ENCODE measurements at places on chromosomes 16 and 17.

DNA sequence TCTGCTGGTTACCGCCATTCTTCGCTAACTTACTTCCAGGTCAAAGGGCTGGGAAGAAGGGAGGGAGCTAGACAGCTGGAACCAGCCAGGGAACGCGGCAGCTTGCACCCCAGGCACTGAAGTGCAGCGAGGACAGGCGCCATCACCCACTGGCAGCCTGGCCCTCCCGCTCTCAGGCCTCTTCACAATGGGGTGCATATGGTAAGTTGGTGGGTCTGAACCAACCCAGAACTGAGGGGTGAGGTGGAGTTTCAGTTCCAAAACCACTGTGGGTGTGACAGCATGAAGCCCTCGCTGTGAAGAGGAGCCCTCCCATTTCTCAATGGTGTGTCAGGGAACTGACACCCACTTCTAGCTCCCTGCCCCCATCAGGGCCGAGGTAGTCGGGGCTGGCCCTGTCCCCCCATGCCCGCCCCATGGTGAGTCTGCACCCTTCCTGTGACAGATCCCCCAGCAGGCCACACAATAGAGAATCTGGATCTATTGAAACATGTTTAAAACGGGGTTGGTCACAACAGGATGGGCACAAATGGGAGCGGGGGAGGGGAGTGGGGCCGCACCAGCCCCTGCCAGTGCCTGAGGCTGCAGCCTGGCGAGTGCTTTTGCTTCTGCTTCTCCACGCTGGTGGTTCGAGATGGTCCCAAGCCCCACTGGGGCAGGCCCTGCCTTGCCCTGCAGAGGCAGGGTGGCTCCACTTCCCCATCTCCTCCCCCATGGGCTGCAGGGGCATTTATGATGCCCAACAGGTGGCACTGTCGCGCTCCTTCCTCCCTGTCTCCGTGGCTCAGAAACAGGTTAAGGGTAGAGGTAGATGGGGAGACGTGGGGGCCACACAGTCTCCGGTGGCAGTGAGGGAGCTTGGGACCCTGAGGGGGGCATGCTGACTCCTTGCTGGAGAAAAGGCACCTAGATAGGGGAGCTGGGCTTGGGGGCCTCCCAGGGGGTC lies 2.3 kb downstream of the LIMD2 start:
- no peak for DNase-seq

DNA sequence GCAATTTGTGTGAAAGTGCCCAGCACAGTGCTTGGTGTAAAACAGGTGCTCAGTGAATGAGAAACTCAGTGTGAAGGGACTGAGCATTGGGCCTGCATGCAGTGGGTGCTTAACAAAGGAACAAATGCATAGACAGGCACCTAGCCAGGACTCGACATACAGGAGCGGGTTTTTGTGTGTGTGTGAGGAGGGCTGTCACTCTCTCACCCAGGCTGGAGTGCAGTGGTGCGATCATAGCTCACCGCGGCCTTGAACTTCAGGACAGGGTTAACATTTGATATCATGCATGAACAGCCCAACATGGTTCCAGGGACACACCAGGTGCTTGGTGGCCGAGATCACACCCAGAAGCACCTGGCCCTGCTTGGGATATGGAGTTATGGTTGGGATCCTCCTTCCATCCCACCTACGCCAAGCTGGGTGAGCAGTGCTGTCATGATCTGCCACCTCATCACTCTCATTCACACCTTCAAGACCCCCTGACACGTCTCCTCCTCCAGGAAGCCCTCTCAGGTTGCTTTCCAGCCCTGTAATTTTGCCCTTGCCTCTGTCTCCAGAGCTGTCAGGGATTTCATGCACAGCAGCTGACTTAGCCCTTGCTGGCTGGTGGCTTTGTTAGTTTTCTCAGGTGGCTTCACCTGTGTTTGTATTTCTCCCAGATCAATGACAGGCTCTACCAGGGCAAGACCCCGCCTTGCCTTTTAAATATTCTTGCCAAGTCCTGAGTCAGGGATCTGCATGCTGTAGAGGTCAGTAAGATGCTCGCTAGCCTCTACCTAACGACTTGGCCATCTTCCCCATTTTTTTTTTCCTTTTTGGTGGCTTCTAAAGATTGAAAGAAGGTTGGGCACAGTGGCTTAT lies 66.4 kb downstream of the OR1D5 start:
- no peak for DNase-seq

DNA sequence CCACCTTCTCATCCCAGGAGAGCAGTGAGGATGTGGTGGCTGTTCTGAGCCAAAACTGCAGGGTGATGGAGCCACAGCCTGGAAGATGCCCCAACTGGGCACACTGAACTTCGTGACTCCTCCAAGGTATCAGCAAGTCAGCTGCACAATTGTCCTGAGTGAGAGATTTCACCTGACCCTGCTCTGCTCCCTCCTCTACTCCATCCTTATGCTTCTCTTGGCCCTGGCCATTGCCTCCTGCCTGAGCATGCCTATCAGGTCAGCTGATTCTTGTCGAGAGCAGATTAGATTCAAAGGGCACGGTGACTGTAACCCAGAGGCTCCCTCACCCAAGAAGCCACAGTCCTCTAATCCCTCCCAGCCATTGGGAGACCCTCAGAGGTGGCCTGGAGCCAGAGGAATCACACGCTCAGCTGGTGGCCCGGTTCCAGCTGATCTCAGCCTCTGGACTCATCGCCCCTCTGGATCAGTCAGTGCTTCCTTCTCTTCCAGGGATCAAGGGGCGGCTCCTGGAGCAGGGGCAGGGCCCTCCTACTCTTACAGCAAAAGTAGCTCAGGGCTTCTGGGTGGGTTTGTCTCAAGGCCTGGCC lies 7.0 kb upstream of the CYB561 start:
- no peak for DNase-seq

DNA sequence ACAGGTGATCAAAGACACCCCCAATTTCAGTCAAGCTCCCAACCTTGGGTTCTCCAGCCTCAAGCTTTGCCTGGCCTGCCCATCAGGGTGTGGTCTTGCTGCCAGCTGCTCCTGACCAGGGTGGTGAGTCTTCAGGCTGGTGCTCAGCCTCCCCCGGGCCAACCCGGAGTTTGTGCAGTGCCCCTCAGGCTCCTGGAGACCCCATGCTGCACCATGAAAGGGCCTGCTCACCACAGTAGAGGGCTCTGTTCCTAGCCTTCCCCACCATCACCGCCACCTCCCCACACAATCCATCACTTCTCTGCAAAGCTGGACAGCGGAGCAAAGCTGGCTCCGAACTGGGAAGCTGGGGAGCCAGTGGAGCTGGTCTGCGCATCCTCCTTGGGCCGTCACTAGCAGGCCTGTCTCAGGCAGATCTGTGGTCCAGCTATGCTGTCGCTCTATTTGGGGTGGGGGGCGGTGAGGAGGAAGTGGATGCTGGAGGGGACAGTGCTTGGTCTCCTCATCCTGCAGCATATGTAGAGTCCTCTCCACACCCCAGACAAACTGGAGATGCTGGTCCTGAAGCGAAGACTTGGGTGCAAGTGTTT lies 88.5 kb upstream of the RPL38 start:
- DNase-seq = no peak

DNA sequence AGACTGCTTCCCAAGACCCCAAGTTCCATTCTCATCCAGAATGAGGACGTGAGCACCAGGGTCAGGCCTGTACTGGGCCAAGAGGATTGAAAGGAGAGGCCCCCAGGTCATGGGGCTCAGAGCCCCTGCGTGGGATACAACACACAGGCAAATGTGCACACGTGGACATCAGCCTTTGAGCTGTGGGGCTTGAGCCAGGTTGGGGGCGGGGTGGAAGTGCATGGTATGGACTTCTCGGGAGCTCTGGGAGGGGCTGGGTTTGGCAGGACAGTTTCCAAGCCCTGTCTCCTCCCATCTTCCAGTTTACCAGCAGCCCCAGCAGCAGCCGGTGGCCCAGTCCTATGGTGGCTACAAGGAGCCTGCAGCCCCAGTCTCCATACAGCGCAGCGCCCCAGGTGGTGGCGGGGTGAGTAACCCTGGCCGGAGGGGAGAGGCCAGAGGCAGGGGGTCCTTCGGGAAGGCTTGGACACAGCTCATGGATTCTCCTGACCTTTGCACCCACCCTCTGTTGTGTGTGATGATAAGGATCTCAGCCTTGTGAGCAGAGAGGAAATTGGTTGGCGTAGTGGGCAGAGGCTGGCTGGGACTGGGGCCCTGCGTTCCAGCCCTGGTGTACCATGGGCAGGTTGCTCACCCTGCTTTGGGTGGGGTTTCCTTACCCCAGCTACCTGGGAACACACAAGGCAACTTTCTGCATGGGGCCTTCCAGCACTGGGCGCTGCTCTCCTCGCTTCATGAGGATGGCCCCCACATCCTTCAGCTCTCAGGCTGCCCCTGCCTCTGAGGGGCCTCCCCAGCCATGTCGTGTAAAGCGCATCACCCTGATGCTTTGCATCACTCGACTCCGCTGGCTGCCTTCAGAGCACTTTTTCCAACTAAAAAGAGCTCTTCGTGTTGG lies 10.4 kb upstream of the LASP1NB start:
- DNase-seq = no peak

Data from SW 1271 (cell line).